ENCODE measurements at places on chromosomes 1 and 21.

DNA sequence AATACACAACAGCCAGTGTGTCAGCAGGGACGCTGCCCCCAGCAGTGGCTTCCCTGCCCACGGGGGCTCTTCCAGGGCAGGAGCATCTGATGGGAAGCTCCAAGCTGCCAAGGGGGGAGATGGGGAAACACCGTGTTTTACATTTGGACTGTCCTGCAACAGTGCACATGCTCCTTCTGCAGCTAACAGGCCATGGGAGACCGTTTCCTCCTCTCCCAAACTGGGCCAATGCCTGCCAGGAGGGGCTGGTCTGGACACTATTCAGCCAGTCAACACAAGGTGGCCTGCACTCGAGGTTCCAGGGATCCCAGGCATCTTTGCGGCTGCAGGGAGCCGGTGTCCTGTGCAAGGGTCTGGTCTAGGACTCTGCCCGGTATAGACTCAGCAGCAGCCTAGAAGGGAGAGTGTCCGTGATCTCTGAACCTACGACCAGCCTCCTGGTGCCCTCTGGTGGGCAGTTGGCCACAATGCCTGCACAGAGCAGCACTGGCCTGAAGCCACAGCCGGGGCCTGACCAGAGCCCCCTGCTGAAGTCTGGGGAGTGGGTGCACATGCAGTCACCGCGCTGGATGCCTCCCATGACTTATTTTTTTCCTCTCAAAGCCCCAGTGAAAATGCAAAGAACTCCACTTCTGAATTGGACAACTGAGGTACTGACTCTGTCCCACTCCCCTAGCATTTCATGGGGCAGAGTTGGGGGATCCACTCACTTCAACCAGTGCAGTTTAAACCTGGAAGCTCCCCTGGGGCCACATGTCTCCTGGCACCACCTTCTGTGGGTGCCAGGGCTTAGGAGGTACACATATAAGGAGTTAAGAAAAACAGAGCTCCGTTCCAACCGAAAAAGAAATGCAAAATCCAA is 33.3 kb downstream of the RCC2 start:
- DNase-seq, result peak; percentile 51

GRCh38 chr1:97056386-97056785 is 334.8 kb downstream of the PTBP2 start:
- DNase-seq, result no peak

GRCh38 chr1:3776231-3776961 is 3.8 kb downstream of the SMIM1 start:
- DNase-seq, result no peak

- no peak for DNase-seq
These were observed at the start of gene USH2A for GRCh38 chr1:216422821-216423520. USH2A (minus strand) TSS chr1:216423448; CDS start chr1:216422336, 1,112 bp downstream.

- no peak for DNase-seq
These were observed 26.9 kb upstream of the DDR2 start for GRCh38 chr1:162605225-162605927.

DNA sequence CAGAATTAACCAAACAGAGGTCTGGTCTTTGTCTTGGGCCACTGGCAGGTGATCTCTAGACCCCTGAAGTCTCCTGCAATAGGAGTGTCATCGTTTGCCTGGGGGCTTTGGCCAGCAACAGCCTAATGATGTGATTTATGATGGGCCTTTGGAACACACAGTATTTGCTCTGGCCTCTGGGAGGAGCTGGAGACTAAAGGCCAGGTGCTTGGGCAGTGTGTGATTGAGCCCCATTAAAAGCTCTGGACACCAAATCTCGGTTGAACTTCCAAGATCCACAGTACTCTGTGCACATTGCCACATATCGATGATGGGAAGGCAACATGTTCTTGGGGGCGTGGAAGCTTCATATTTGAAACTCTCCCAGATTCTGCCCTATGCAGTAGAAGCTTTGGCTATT is 32.0 kb upstream of the TLR5 start:
- DNase-seq, result no peak

GRCh38 chr1:40396420-40396819 is 22.9 kb downstream of the SMAP2 start:
- DNase-seq, result no peak

DNA sequence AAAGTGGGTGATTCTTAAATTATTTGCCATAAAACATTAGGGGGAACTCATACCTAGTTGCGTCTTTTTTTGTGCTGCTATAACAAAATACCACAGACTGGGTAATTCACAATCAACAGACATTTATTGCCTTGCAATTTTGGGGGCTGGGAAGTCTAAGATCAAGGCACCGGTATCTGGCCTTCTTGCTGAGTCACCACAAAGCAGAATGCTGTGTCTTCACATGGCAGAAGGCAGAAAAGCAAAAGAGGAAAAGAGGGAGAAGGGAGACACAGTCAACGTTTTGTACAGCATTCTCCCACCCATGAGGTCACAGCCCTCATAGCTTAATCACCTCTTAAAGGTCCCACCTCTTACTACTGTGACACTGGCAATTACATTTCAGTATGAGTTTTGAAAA is 291.0 kb downstream of the CHRM3 start:
- no peak for DNase-seq

DNA sequence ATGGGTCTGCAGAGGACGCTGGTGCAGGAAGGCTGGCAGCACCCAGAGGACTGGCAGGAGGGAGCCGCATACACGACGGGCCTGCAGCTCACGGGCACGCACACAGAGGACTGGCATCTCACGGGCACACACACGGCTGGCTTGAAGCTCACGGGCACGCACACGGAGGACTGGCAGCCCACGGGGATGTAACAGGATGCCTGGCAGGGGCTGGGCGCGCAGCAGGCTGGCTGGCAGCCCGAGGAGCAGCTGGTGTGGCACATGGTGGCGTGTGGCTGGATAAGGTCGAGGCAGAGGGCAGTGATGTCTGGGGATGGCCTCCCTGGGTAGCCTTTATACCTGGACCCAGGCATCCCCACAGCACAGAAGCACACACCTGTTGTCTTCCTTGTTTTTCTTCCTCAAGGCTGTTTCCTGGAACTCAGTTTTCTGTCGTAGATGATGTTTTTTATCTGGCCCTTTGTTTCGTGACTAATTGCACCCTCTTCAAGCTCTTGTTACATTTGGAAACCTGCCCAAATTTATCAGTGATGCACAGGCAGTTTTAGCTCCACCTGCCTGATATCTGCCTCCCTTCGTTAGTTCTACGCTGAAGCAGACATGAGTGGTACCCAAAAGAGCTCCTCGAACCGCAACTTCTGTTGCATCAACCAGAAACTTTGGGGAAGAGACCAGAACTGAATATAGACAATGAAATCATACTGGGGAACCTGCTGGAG is at the start of gene KRTAP12-1:
TSS of gene KRTAP12-1 (minus strand) at position 303 of the 719 bp plus-strand sequence. CDS start at position 263, 40 bp downstream.
- DNase-seq, result no peak

DNA sequence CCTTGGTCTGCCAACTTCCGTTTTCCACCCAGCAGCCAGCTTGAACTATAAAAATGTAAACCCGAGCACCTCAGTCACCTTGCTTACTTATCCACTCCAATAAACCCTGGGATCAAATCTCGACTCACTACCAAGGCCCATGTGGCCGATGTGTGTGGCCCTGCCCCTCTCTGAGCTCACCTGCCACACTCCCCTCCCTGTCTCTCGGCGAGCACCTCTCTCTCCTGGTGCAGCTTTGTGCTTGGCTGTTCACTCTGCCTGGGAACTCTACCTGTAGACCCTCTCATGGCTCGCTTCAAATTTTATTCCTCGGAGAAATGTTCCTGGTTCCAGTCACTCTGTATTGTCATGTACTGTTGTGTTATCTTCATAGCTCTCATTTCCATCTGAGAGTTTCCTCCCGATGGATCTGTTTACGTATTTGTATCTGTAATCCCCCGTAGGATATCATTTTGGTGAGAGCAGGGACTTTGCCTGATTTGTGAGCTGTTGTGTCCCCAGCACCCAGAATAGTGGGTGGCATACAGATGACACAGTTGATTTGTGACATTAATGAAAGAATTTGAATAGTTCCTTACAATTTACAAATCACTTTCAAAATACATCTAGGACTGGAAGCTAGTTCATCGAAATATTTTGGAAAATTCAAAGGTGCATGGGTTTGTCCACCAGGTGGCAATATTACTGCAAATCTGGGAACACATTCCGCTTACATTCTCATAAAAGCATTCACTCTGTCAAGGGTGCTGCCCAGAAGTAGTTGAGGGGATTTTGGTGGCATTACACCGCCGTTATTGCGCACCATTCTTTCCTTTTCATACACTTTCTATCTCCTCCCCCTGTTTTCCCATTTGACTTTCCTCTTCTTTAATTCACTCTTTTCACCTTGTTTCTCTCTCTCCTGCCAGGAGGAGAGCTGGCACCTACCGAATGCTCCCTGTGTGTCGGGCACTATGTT is 95.3 kb downstream of the ABCA4 start:
- DNase-seq, result peak; percentile 52

GRCh38 chr1:208381481-208381880 is 137.3 kb upstream of the PLXNA2 start:
- DNase-seq, result no peak

- DNase-seq, result no peak
These were observed 34.9 kb upstream of the TACSTD2 start for GRCh38 chr1:58611861-58612385.

GRCh38 chr1:208542309-208542708 is 298.1 kb upstream of the PLXNA2 start:
- no peak for DNase-seq

DNA sequence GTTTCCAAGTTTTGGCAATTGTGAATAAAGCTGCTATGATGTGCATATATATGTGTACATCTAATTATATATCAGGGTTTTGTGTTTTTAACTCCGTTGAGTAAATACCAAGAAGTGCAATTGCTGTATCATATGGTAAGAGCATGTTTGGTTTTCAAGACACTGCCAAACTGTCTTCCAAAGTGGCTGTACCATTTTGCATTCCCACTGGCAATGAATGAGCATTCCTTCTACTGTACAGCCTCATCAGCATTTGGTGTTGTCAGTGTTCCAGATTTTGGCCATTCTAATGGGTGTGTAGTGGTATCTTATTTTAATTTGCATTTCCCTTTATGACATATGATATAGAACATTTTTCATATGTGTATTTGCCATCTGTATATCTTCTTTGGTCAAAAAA is 246.3 kb downstream of the USH2A start:
- no peak for DNase-seq

DNA sequence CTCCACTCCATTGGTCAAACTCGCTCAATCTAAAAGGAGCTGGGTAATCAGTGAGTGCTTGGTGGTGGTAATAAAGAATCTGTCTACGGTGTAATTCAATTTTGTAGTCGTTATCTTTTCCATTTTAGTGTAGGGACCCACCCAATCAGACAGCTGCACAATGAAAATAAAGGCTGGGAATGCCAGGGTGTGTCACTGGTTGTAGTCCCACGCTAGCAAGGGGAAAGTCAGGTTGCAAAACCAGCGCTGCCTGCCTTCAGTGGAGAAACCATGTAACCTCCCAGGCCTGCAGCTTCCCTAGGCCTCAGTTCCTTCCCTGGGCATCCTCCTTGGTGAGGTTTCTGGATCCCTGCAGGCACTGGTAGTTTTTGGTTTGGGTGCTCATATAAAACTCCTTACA is 49.4 kb upstream of the PPP2R5A start:
- DNase-seq, result no peak

DNA sequence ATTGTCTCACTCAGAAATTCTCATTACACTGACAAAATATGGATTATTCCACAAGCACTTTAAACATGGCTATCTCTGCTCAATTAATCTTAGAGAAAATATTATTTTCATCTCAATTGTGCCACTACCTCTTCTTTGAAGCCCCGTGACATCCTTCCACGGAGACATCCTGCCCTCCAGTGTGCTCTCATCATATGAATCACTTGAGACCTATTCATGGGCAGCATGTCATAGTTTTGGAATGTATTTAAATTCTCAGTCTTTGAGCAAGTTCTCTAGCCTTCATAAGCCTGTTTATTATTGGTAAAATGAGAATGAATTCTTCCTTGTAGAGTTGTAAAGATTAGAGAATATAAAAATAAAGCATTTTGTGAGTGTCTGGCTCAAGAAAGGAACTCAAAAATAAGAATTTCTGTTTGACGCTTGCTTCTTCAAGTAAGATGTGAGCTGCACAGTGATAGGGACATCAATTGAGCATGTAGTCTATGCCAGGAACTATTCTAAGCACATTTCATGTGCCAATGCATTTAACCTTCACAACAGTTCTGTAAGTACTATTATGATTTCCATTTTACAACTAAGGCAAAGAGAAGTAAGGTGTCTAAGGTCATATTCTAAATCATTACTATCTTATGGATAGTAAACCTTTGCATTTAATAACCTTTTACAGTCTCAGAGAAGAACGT is 557.4 kb upstream of the ZRANB2 start:
- DNase-seq, result no peak

DNA sequence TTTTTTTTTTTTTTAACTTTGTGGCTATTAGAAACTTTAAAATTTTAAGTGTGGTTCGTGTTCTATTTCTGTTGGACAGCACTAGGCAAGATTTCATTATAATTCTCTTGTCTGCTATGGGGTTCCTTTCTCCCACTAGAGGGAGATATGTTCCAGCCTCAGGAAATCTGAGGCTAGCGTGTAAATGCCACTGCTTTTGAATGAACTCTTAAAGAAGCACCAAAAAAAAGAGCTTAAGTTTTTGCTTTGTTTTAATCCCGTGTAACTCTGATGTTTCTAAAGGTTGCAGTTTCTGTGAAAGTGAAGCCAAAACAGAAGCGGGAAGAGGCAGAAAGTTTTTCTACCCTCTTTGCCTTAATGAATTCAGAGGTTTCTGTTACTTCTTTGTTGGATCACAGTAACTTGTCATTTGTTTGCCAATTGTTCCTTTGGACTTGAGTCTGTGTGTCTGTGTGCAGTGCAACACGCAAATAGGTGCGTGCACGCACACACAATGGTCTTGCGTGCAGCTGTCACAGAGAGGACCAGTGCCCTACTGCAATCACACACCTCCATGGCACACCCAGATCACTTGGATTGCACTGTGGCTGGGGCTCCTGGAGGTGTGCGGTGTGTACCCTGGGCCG is 32.3 kb downstream of the HHAT start:
- DNase-seq, result no peak

DNA sequence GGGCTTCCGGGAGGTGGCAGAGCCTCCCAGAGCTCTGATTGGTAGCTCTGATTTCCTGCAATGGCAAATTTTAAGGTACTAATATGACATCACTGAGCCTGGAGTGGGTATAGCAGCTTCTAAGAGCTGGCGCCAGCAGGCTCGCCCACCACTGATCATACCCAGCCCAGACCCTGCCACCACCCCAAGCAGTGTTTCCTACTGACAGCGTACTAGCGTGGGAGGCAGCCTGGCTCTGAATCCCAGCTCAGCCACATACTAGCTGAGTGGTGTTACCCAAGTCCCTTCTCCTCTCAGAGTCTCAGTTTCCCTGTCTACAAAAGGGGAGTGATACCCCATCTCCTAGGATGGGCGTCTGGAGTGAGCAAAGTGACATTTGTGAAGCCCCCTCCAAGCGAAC is 13.0 kb upstream of the ALDH4A1 start:
- no peak for DNase-seq

Measured in DND-41 (cell line).